ENCODE measurements at places on chromosomes 3 and 15.
A peak's percentile ranks its signal among the peaks of the same experiment; 100 is the strongest.

DNA sequence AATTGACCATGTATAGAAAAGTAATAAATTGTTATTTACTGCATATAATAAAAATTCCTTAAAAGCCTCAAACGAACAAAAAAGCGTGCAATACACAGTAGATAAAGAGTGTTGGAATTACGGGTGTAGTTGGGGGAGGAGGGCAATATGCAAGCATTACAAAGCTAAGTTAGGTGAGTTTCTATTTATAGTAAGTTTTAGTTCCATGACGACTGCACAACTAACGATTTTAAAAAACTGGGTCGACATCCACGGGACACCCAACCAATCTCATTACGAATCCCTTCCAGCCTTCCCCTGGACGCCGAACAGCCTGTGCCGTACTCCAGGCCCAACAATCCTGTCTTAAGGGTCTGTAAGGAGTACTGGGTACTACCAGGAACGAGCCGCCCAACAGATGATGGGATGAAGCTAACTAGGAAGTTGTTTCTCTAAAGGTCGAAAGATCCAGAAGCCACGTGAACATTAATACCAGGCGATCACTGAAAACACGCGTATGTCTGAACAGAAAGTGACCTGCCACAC, 677 bp downstream of the POLQ start:
- DNase-seq, result no peak

GRCh38 chr3:129722527-129722926, 116.1 kb upstream of the PLXND1 start:
- no peak for DNase-seq

GRCh38 chr15:58235961-58236360, 97.8 kb downstream of the AQP9 start:
- DNase-seq, result no peak

GRCh38 chr15:74403991-74404563, 29.7 kb downstream of the SEMA7A start:
- no peak for DNase-seq

DNA sequence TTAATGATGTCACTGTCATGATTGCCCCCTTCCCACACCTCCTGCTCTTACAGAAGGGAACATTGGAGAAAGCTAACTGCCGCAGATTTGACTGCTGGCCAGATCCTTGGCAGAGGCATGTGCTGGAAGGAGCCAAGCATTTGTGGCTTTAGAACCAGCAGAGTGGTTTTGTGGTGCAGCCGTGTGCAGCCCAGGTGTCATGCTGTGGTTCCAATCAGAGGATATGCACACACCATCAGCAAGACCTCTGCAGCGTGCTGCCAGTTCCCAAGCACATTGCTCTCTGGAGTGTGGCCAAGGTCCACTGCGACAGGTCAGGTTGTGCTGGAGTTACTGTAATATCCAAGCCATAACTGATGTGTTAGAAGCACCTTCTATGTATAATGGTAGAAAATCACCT, 61.6 kb downstream of the OTOL1 start:
- DNase-seq, result no peak

GRCh38 chr3:71690341-71690841, 34.8 kb downstream of the EIF4E3 start:
- no peak for DNase-seq

DNA sequence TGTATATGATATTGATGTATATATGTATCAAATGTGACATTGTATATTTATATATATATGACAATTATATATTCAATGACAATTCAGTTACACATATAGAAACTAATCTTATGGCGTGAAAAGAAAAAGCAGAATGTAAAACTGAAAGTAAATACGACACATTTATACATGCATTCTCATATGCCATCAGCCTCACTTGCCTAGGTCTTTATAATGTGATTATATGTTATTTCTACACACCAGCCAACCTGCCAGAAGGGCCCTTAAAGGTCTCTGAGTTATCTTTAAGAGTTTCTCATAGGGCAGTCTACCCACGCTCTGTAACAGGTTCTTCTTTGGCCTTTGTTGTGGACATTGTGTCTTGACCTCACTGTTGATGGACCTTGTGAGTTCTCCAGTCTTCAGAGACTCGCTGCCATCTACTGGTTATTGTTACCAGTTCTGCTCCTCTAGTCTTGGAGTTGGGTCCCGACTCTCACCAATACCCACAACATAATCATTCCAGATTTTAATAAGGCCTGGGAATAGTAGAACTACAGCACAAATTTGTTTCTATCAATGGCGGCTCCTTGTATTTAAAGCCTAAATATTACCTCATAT, 371.5 kb upstream of the GOLIM4 start:
- no peak for DNase-seq

DNA sequence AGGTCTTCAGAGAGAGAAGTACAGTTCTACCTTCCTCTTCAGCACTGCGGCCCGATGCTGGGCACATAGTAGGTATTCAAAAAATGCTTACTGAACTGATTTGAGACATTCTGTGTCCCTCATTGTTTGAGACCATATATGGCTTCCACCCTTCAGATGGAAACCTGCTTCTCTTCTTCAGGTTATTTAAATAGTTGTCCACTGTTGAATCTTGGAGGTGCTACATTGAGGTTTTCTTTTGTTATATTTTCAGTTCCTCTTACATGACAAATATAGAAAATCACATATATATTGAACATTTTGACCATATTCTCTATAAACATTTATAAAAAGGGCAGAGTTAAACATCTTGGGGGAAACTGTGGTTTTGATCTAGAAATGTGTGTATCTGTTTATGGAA, 200.2 kb upstream of the LRRC3B start:
- no peak for DNase-seq

DNA sequence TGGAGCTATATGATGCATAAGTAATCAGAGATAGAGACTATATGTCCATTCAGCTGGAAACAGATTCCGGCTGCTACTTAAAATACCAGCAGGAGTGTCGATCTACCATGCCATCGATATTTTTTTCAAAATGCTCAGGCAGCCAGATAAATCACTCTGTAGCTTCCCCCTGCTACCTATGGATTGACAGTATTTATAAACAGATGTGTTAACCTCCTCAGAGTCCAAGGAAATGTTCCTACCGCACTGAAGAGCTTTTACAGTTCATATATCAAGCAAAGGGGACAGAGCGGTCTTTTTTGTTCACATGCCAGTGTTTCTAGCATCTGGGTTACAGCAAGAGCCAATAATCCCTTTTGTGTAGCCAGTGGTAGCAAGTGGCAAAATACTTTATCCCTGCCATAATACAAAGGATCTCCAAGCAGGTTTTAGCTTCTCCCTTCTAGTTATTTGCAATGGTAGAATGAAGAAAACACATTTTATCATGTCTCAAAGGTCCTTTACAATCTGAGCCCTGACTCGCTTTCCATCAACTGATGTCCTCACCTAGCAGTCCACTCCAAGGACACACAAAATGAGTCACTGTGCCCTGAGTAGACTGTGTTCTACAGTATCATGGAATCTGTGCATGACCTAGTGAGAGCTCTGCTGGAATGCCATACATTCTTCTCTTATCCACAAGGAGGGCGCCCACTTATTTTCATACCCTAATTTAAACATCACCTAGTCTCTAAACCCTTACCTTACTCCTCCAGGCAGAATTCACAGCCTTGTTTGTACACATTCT, 507.0 kb downstream of the TBL1XR1 start:
- DNase-seq, result no peak

DNA sequence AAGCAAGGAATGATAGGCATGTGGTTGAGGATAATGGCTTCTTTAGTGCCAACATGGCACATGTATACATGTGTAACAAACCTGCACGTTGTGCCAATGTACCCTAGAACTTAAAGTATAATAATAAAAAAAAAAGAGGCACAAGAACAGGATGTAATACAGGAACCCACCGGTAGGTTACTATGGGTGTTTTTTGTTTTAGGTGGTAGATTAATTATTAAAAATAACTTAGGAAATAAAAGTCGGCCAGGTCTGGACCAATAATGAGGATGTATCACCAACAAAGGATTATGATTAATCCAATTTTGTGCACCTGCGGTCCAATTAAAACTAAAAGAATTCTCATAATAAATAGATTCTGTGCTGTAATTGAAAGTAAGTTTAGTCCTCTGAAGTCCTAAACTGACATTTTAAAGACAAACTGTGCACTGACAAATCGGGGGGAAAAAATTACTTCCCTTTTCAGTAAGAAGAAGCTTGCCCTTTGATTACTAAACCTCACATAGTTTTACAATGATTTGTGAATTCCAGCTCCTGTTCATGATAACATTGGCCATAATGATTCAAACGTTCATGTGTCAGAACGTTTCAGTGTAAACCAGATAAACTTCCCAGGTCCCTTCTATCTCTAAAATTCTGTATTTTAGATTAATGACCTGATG, 62.2 kb downstream of the CASR start:
- no peak for DNase-seq

- no peak for DNase-seq
Observed at GRCh38 chr3:102174832-102175374, 259.9 kb upstream of the ZPLD1 start.

DNA sequence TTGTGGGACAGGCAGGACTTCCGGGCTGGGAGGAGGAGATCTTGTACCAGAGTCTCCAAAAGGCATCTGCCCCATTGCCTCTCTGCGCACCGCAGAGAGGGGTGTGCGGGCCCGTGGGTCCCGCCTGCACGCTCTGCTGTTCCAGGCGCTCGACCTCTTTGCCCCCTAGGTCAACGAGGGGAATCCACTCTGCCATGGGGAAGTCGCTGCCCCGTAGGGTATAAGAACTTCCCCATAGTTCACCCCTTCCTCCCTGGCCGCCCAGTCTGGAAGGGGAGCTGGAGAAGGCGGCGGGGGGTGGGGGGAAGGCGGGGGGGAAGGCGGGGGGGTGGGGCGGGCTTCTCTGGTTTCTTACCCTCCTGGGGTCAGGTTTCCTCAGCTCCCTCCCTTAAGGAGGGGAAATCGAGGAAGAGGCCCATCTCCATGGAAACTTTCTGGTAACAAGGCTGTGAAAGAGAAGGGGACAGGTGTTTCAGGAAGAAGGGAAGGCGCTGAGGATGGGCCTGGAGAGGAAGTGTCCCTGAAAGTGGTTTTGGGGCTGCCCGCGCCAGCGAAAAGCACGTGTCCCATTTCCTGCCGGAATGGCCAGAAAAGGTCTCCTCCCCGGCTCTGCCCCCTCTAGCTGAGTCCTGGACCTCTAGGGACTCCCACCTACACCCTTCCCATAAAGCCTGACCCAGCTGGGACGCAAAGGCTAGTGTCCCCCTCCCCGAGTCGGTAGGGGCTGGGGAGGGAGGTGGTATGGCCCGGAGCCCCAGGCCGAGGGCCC, 27.5 kb downstream of the NR1I2 start:
- DNase-seq, result peak; percentile 1

DNA sequence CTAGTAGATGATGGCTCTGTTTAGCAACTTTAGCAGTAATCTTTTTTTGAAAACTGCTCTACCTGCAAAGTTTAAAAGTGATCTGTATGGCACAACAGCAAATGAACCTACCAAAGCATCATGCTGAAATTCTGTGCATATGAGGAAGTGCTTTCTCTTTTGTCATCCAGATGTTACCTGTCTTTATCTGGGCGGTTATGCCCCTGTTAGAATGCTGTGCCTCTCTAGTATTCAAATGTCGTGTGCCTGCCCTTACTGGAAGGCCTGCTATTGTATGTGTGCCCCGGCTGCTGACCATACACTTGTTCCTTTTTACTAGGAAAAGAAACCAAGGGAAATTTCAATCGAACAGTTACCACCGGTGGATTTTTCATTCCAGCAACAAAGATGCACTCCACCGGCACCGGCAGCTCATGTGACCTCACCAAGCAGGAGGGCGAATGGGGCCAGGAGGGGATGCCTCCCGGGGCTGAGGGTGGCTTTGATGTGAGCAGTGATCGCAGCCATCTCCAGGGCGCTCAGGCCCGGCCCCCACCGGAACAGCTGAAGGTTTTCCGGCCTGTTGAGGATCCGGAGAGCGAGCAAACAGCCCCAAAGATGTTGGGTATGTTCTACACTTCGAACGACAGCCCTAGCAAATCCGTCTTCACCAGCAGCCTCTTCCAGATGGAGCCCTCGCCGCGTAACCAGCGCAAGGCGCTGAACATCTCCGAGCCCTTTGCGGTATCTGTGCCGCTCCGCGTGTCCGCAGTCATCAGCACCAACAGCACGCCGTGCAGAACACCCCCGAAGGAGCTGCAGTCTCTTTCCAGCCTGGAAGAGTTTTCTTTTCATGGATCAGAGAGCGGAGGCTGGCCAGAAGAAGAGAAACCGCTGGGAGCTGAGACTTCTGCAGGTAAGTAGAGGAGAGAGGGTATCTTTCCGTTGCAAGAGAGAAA, 61.6 kb downstream of the TMEM39A start:
- DNase-seq, result no peak

GRCh38 chr15:79431636-79432344, at the start of gene MINAR1:
MINAR1 (plus strand) TSS chr15:79432336; CDS start chr15:79456148, 23,812 bp downstream.
- no peak for DNase-seq

- no peak for DNase-seq
Observed at GRCh38 chr3:132456136-132456535, 38.8 kb downstream of the DNAJC13 start.

DNA sequence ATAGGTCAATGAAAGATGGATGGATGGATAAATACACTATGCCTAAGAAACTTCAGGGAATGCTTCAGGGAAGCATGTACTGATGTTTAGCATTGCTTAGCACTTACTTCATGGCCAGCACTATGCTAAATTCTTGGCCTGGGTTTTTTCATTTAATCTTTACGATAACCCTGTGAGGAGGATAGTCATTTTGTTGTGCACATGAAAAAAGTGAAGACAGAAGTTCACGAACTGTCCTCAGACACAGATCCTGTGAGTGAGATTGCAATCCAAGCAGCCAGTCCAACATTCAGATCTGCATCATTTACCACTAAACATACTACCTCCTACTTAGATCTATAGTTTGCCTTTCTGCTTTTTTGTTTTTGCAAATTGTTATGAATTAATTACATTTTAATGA, 510.8 kb upstream of the AGTR1 start:
- DNase-seq, result no peak

- no peak for DNase-seq
Observed at GRCh38 chr3:186746008-186746407, 28.8 kb downstream of the KNG1 start.

- no peak for DNase-seq
Observed at GRCh38 chr3:83928391-83928790, 1030.4 kb upstream of the CADM2 start.

DNA sequence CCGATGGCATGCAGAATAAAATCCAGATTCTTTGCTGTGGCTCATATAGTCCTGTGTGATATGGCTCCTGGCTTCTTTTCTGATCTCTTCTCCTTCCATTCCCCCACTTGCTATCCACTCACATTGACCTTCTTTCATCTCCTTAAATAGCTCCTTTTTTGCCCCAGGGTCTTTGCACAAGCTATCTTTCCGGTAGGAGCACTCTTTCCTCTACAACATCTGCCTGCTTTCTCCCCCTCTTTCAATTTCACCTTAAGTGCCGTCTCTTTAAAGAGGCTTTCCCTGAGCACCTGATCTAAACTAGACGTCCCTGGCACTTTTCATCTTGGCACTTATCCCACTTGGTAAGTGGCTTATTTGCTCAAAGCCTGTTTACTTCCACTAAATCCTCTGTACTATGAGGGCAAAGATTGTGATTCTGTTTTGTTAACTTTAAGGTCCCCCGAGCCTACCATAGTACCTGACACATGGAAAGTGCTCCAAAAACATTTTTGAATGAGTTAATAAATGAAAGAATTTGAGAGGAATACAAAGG, 323.3 kb upstream of the TLE3 start:
- DNase-seq, result no peak

All from CD4-positive, alpha-beta T cell treated with Interleukin-4 for 1 hour (primary cell).